Breast epithelium (tissue), 4 donors: ENCODE measurements at places on chromosomes 12 and 14.
A peak's percentile ranks its signal among the peaks of the same experiment; 100 is the strongest.

DNA sequence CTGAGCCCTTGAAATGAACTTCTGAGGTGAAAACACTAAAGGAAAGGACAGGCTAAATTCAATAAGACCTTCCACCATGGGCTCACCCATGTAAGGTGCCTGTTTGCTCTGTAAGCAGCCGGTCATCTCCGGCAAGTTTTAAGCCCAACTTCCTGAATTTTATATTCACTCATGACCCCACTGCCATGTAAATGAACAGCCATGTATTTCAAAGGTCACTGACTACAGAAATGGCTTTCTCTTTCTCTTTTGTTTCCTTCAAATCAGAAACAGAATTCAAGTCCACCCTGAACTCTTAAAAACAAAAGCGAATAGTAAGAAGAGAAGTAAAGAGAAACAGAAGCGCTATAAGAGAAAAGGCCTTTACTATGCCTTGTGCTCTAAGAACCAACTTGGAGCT lies 61.7 kb upstream of the OVCH1 start:
- DNase-seq: no peak
- peak overlapping the region; percentile 69 for H3K27ac ChIP-seq
- no peak overlapping the region for H3K4me3 ChIP-seq
- no peaks in the 10 kb centered on the region for H3K27me3 ChIP-seq
- H3K4me1 ChIP-seq: peaks cover 3% of the 10 kb centered on the region
- H3K36me3 ChIP-seq: no peaks in the 10 kb centered on the region

DNA sequence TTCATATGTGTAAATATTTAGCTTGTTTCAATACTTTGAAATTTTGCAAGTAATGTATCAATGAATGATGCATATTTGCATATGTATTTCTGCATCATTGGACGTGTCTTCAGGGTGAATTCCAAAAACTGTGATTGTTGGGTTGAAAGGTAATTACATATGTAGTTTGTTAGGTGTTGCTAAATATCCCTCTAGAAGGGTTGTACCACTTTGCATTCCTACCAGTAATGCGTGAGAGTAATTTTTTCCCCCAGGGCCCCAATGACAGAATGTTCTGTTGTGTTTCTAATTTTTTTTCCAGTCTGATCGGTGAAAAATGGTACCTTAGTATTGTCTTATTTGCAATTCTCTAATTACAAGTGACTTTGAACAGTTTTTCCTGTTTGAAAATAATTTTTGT lies 408.9 kb downstream of the NAV3 start:
- no peak overlapping the region for H3K4me3 ChIP-seq
- DNase-seq: no peak
- no peaks in the 10 kb centered on the region for H3K4me1 ChIP-seq
- no peak overlapping the region for H3K27ac ChIP-seq
- no peaks in the 10 kb centered on the region for H3K36me3 ChIP-seq
- no peaks in the 10 kb centered on the region for H3K27me3 ChIP-seq

DNA sequence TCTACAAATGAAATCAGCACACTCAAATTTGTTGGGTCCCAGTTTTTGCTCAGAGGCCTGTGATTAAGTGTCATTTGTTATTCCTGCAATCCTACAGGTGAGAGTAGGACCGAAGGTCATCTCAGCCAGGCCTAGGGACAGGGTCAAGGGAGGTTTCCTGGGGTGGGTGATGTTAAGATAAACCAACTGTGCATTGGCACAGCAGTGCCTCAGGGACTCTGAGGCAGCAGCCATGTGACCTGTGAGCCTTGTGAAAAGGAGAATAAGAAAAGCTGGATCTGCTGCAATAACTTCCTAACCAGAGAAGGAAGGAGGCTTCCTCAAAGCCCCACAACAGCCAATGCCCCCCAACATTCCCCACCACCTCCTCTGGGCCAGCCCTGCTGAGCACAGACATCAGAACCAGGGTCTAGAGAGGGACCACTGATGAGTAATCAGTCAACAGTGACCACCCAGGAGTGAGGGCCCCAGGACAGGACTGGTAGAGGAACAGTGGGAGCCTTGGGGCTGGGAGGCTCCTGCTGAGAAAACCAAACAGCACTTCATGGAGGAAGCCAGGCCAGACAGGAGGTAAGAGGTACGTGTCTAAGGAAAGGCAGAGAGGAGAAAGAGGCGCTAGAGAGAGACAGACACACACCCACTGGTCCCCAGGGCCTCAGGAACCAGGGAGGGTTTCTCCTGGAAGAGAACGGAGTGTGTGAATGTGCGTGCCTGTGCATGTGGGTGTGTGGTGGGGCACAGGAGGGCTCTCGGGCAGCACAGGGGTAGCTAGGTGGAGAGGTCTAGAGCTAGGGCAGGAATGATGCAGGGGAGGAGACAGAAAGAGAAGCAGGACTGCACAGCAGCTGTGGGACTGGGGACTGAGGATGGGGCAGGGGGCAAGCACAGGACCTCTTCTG lies 82.4 kb downstream of the ITPK1 start:
- H3K4me1 ChIP-seq: peaks cover 13% of the 10 kb centered on the region
- H3K27ac ChIP-seq: no peak overlapping the region
- no peak for DNase-seq
- no peak overlapping the region for H3K4me3 ChIP-seq
- H3K36me3 ChIP-seq: no peaks in the 10 kb centered on the region

DNA sequence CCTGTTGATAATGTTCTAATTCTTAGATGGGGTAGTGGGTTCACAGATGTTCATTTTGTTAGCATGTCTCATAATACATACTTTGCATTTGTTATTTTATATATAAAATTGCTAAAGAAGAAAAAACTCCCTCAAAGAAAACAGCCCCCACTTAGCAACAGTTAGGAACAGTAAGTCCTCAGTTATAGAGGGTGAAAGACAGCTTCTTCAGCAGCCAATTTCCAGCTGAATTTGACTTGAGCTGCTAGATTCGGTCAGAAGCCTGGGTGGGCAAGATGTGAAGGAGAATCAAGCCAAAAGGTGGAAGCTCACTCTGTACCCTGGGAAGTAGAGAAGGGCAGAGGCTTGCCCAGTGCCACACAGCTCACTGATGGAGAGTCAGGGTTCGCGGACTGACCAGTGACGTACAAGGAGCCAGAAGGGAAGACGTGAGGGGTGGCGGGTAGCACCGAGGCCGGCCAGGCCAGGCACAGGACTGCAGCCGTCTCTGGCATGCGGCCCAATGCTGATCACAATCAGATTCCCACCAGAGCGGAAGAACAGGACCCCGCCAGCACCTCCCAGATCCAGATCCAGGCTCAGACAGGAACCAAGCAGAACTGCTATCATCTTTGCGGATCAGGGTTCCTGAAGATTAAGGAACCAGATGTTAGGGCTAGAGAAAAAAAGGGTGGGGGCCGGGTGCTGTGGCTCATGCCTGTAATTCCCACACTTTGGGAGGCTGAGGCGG lies 30.4 kb upstream of the VWF start:
- DNase-seq: no peak
- no peaks in the 10 kb centered on the region for H3K4me1 ChIP-seq
- H3K36me3 ChIP-seq: no peaks in the 10 kb centered on the region
- H3K27ac ChIP-seq: no peak overlapping the region
- no peaks in the 10 kb centered on the region for H3K27me3 ChIP-seq

DNA sequence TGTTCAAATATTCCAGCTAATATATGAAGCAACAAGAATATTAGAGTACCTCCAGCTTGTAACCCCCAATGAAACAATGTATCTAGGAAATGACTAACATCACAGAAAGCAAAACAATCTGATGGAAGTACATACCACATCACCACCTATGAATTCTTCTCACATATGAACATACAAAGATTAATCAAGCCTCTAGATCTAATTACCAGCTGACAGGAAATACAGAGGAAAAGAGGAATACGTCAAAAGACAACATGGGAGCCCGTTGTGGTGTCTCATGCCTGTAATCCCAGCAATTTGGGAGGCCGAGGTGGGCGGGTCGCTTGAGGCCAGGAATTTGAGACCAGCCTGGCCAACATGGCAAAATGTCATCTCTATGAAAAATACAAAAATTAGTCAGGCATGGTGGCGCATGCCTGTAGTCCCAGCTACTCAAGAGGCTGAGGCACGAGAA lies 7.5 kb downstream of the NEDD8 start:
- no peaks in the 10 kb centered on the region for H3K4me1 ChIP-seq
- no peak overlapping the region for H3K4me3 ChIP-seq
- H3K36me3 ChIP-seq: no peaks in the 10 kb centered on the region

GRCh38 chr14:25001601-25002000 lies 48.3 kb downstream of the STXBP6 start:
- peak overlapping the region; percentile 40 for H3K27ac ChIP-seq
- no peaks in the 10 kb centered on the region for H3K36me3 ChIP-seq
- H3K4me1 ChIP-seq: no peaks in the 10 kb centered on the region
- H3K4me3 ChIP-seq: no peak overlapping the region
- H3K27me3 ChIP-seq: no peaks in the 10 kb centered on the region
